ENCODE measurements at places on chromosomes 2 and 18.

DNA sequence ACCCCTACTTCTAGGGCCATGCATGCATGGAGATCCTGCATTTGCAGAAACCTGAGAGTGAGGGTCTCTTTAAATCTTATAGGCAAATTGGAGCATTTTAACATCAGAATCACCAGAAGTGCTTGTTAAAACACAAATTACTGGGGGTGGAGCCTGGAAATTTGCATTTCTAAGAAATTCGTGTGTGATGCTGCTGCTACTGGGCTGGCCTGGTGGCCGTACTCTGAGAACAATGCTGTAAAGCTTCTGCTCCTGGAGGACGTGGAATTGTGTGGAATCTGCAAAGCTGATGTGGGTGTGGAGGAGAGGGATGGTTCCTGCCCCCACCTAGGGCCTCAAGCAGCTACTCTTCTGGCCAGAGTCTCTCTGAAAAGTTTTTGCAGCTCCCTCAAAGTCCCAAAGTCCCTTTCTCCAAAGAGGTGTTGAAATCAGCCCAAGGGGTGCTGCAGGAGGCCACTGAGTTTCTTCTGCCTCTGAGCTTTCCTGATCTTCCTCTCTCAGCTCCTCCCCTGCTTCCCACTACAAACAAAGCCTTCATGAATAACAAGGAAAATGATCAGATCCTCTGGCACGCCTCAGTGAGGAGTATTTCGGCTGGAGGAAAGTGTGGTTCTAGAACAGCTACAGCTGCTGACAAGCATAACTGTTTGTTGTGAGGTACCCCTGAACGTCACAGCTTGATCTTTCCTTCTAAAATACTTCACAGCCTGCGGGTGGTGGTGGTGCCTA, 508.3 kb downstream of the CNTNAP5 start:
- DNase-seq, result no peak

DNA sequence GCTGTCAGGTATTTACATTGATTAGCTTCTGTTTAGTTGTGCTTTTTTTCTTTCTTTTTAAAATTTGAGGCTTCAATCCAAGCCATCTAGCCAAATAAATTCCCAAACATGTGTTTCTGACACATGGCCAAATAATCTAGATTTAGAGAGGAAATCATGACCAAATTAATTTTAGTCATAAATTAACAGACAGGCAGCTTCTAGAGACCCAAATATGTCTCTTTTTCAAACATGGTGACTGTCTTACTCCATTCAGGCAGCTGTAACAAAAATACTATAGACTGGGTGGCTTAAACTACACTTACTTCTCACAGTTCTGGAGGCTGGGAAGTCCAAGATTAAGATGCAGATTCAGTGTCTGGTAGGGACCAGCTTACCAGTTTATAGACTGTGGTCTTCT, 23.2 kb upstream of the NAB1 start:
- DNase-seq, result no peak

- DNase-seq, result no peak
These were observed at the start of gene NEURL3 for GRCh38 chr2:96505231-96505889. TSS of gene NEURL3 (minus strand) at chr2:96505357. CDS start at chr2:96505286, 71 bp downstream.

GRCh38 chr18:62979176-62979575, 263.8 kb downstream of the PHLPP1 start:
- peak; percentile 20 for DNase-seq

GRCh38 chr2:223865907-223866508, 28.6 kb upstream of the AP1S3 start:
- DNase-seq, result no peak

GRCh38 chr2:24558781-24559472, 67.9 kb downstream of the NCOA1 start:
- DNase-seq, result no peak

GRCh38 chr2:110740747-110741349, 8.5 kb downstream of the ACOXL start:
- DNase-seq, result no peak

DNA sequence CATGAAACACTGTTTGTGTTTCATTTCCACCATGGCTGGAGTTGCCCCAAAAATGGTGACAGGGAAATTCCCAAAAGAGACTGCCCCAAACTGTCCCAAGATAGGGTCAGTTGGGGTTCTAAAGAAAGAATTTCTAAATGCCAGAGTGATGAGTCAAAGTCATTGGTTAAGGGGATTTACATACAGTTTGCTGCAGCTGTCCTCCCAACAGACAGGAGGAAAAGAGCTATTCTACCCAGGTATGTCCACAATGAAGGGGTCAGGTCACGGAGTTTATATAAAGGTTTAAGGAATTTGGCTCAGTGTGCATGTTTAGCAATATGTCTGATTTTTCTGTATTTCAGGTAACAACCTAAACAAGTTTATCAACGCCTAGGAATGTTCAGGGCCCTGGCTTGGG, 344.1 kb downstream of the TDRD15 start:
- no peak for DNase-seq

GRCh38 chr2:16862471-16862870, 196.8 kb upstream of the CYRIA start:
- DNase-seq, result no peak

- no peak for DNase-seq
These were observed 682 bp upstream of the SCLY start for GRCh38 chr2:238060096-238060541.

DNA sequence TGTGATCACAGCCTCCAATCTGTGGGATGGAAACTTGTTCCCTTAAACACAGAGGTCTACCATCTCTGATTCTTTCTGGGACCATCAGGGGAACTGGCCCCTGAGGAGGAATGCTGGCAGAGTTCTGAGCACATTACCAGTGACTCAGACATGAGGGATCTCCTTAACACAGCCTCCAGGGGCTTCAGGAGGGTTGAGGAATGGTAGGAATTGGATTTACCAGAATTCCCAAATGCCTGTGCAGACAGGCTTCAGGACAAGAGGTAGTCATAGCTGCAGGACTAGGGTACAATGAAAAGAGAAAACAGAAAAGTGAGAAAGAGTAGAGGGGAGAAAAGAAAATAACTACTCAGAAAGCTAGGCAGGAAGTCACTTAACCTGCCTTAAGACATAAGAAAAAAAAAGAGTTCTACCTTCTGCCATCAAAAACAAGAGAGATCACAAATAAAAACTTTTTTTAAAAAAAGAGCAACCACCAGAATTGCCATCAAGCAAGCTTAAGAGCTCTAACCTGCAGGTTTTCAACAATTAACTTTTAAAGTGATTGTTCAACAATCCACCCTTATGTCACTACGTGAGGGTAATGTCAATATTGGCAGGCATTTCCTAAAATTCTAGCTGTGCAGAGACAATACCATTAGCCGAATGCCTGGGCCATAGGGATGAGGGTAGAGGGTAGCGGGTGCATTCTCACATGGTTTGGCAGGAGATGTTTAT, 524.4 kb downstream of the BCL11A start:
- DNase-seq, result peak; percentile 49

- no peak for DNase-seq
These were observed 497.8 kb upstream of the MYT1L start for GRCh38 chr2:2828774-2829368.

GRCh38 chr2:195494451-195494850, 162.6 kb upstream of the SLC39A10 start:
- DNase-seq, result peak; percentile 75

DNA sequence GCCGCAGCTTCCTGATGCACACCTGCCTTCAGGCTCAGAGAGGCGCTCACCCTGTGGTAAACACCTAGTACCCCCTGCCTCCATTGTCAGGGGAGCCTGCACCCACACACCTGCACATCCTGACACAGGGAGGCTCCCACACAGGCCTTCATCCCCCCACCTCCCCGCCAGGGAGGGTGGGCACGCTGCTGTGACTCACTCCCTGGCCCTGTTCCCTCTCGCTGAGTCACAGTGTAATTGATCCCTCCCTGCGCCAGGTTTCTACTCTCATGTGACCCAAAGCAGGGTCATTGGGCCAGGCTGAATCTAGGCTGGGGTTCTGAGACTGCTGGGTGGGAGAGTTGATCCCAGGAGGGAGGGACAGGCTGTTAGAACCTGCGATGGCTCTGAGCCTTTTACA, 8.5 kb upstream of the CELF4 start:
- no peak for DNase-seq

DNA sequence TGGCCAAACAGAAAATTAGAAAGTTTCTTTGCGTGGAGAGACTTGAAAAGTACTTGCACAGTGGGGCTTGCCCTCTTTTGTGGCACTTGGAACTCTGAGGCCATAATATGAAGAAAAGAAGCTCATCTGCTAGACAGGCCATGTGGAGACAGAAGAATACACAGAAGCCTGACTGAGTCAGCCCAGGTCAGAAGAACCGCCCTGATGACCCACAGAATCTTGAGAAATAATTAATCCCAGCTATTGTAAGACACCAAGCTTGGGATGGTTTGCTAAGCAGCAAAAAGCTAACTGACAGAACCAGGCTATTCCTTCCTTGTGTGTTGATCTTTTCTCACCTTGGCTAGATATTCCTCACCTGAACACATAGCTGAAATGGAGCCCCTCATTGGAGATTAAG, 33.7 kb downstream of the G6PC2 start:
- DNase-seq, result no peak

DNA sequence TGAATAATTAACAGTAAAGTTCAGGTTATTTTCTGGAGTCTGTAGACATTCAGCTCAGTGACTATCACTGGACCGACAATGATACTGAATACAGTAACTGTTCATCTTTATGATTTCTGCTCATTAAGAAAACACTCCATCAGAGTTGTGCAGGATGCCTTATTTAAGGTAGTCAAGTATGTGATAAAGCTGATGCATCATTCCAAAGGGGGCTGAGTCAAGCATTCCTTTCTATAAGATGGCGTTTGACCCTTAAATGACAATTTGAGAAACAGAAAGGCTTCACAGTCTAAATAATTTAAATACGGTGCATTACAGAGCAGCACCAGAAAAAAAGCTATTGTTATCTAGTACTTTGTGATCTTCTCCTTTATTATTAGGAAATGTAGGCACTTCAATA, 131.1 kb downstream of the CDH2 start:
- DNase-seq, result no peak

GRCh38 chr2:102122115-102122514, 20.4 kb upstream of the IL1R1 start:
- DNase-seq, result peak; percentile 83

DNA sequence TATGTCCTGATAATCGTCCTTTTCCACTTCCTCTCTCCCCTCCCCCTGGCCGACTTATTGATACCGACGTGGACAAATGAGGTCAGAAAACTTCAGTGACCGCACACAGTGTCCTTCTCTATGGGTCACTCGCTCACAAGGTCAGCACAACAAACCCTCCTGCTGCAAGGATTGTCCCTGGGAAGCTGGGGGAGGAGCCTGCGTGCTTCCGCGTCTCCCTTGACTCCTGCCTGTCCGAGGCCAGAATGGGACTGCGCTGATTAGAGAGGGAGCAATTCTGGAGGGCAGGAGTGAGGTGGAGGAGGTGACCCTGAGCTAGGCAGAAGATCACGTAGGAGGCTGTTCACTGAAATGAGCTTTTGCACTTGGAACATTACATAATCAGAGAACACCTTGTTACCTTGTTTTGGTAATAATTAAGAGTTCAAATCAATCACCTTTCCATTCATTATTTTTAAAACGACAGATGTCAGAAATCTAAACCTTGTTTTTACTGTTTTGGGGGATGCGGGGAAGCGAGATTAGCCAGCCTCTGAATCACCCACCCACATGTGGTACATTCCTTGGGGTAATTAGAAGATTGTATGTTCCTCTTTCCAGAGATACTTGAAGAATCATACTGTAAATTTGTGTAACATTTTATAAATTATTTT, 70.6 kb downstream of the CTAGE1 start:
- DNase-seq, result peak; percentile 17

DNA sequence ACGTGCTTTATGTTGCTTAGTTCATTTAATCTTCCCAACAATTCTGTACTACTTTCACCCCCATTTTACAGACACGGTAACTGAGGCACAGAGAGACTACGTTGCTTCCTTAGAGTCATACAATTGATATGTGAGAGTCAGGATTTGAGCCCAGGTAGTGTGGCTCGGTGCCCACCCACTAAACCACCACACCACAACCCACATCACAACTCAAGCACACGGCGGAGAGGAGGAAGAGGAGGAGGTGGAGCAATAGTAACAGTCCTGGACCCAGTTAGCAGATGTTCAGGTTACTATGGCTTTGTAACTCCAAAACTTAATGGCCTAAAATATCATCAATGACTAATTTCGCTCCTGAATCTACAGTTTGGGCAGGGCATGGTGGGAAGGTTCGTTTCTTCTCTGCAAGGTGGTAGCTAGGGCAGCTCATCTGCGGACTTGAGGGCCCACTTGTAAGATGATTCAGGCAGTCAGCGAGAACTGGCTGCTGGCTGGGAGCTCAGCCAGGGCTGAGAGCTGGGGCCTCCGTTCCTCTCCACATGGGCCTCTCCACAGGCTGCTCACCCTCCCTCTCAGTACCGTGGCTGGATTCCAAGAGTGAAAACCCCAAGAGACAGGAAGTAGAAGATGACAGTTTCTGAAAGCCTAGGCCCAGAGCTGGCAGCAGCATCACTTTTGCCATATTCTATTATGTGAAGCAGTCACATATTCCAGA, 167.1 kb downstream of the ZFP36L2 start:
- DNase-seq, result peak; percentile 93

DNA sequence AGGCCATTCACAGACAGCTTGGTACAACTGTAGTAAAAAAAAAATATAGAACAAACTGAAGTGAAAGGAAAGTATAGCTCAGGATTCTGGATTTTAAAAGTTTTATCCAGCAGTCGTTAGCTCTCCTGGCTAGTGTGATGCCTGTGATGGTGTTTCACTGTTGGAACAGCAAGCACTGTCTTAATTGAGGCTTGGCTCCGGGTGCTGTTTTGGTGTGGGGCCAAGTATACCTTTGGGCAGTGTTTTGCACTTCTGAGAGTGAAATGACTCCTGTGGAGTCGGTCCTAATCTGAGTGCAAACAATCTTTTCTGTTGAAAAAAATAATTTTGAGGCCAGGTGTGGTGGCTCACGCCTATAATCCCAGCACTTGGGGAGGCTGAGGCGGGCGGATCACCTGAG, 28.7 kb upstream of the RAB1A start:
- DNase-seq, result no peak
